ENCODE measurements at places on chromosomes 4 and X.

GRCh38 chr4:52510939-52511565 is 148.0 kb downstream of the USP46 start:
- DNase-seq: no peak

GRCh38 chrX:126165721-126166461 is at the start of gene DCAF12L2:
Gene DCAF12L2, minus strand, starts transcription at chrX:126166289. Its CDS starts 365 bp downstream, at chrX:126165924.
- DNase-seq: peak; percentile 24

GRCh38 chrX:98405376-98405775 is 1521.7 kb downstream of the RPA4 start:
- no peak for DNase-seq

DNA sequence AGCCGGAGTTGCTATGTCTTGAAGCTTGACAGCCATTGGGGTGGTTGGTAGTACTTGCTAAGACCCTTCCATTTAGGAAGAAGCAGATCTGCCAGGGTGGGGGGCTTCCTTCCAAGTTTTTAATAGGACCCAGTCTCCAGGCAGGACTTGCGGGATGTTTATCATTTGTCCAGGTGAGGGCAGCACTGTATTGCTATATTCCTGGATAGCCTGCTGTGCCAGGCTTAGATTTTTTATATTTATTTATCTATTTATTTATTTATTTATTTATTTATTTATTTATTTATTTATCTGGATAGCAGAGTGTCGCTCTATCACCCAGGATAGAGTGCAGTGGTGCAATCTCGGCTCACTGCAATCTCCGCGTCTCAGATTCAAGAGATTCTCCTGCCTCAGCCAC is 87.4 kb upstream of the CT45A1 start:
- DNase-seq: no peak

GRCh38 chr4:2360396-2360730 is 58.1 kb downstream of the ZFYVE28 start:
- no peak for DNase-seq

DNA sequence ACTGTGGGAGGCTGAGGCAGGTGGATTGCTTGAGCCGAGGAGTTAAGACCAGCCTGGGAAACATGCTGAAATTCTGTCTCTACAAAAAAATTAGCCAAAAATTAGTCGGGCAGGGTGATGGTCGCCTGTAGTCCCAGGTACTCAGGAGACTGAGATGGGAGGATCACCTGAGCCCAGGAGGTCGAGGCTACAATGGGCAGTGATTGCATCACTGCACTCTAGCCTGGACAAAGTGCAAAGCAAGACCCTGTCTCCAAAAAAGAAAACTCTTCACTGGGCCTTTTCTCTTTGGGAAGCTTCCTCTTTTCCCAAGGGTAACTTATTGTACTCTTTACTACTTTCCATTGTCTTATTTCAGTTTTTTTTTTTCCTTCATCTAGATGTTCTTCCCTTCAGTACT is 88.9 kb downstream of the UBE2K start:
- DNase-seq: no peak

DNA sequence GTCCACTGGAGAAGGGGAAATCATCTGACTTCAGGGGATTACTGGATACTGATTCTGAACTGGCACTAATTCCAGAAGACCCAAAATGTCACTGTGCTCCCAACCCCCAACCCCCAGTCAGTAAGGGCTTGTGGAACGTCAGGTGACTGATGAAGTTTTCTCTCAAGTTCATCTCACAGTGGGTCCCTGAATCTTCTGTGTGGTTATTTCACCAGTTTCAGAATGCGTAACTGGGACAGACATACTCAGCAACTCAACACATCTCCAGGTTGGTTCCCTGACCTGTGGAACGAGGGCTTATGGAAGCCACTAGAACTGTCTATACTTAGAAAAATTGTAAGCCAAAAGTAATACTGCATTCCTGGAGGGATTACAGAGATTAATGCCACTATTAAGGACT is 45.3 kb downstream of the DDX60L start:
- DNase-seq: no peak

- DNase-seq: peak; percentile 24
Observed at GRCh38 chr4:101730291-101731117, 60.0 kb upstream of the BANK1 start.

DNA sequence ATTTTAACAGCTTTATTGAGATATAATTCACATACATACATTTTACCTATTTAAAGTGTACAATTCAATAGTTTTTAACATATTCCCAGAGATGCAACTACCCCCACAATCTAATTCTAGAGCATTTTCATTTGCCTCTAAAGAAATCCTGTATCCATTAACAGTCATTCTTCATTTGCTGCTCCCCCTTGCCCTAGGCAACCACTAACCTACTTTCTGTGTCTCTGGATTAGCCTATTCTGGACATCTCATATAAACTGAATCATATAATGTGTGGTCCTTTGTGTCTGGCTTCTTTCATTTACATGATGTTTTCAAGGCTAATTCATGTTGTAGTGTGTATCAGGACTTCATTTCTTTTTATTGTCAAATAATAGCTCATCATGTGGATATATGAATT is 105.1 kb upstream of the GRPR start:
- no peak for DNase-seq

DNA sequence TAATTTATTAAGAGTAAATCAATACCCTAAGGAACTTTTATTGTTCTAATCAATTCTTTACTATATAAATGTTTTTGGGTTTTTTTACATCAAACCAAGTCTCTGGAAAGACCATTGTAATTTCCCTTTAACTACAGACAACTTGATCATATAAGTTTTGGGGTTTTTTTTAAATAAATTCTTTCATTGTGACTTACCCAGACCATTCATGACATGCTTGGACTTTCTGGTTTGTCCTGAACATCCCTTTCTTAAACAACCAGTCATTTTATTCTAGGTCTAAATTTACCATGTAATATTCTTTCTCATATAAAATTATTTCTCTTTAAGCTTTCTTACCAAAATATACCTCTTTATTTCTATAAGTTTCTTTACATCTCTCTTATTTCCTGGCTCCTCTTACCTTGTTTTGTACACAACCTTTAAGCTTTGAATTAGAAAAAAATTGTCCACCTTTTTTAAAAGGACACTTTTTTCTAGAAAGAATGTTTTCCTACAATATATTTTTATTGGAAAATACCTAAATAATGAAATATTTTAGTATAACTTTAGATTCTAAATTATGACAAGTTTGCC is 8.4 kb downstream of the CNGA1 start:
- peak; percentile 32 for DNase-seq

GRCh38 chrX:18415386-18415785 is 10.0 kb upstream of the CDKL5 start:
- no peak for DNase-seq

- DNase-seq: no peak
Observed at GRCh38 chr4:88623097-88623496, 30.8 kb downstream of the HERC3 start.

DNA sequence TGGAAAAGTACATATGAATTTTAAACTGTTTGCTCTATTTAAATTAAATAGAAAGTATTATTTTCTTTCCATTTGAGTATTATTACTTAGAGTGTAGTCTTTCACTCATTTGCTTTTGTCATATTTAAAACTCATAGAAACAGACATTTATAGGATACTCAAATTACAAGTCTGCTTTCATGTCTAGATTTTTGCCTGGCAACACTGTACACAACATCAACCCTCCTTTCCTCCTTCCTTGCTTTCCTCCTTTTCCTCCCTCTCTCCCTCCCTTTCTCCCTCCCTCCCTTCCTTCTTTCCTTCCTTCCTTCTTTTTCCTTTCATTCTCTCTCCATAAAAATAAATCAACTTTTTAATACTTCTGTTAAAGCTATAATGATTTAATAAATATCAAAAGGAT is 2361.2 kb downstream of the ARAP2 start:
- no peak for DNase-seq

GRCh38 chr4:121213940-121214339 is 49.8 kb upstream of the TNIP3 start:
- DNase-seq: no peak

GRCh38 chrX:110401135-110401534 is 42.5 kb downstream of the RTL9 start:
- DNase-seq: no peak

DNA sequence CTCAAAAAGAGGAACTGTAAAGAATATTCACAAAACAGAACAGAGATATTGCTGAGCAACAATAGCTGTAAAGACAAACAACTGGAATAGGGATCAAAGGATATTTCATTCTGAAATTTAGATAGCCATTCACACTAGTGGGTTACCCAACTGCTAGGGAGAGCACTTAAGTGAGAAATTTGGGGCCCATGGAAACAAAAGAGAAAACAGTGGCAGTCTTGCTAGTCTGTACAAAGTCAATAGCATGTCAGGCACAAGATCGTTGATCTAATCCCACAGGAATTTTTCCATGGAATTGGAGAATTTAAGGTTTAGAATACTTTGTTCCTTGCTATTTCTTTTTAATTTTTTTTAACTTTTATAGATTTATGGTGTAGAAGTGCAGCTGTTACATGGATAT is 467.0 kb downstream of the PCDH18 start:
- DNase-seq: no peak

DNA sequence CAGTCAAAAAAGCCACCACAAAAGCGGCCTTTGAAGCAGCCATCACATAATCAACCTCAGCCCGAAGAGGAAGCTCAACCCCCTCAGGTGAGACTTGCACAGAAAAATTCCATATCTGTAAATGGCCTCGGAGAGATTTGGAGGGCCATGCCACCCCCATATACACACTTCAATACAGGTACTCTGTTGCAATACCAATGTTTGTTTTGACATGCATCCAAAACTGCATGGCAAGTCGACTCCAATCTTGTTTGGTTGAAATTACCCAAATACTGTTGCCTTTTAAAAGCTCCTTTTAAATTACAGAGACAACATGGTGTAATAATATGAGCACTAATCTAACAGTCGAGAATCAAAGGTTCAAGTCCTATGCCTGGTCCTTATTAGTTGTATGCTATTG is 5.9 kb downstream of the ENAM start:
- DNase-seq: no peak

DNA sequence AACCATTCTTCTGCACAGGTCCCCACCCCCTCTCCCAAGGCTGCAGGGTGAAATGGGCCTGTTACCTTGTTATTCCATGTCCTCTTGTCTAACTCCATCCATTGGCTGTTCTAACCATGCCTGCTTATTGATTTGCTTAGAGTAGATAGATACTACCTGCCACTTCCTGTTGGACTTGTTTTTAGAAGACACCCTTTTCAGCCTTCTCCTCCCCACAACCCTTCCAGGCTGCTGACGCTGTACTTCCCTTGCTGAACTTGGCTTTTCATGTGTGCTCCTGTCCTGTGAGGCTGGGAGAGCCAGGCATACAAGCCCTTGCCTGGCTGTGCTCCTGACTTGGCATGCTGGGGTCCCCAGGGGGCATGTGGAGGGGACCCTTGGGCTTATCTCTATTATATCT is 81.9 kb downstream of the AASDH start:
- no peak for DNase-seq

GRCh38 chr4:108838451-108838850 is 75.6 kb upstream of the ETNPPL start:
- DNase-seq: no peak

DNA sequence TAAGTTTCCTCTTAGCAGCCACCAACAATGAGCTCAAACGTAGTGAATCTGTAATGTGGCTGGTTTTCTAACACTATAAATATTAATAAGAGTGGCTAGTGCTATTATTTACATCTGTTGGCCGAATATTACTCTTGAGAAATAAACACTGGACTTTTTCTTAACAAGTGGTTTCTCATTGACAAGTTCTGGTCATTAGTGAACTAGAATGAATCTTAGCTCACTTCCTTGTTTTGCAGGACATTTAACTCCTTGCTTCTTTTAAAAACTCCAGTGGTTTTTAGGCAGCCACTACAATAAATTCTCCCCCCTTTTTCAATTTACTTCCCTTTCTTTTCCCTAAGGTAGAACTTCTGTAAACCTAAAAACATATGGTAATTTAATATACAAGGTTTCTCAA is 177.2 kb downstream of the ARAP2 start:
- DNase-seq: no peak

- DNase-seq: peak; percentile 32
Observed at GRCh38 chr4:114180481-114180880, 201.0 kb upstream of the ARSJ start.

DNA sequence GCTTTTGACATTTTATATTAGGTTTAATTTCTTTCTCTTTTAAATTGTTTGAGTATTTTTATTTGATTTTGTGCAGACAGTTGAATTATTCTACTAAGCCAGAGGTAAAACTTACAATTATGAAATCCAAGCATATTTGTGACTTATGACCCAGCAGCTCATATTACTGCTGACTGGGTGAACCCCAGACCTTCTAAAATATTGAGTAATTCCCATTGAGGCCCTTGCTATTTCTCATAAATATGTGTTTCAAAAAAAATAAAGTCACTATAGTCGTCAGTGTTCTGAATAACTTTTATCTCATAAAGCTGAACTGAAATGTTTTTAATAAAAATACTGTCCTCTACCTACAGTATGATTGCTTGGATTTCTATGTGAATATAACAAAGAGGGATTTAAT is 303.1 kb downstream of the IQCM start:
- DNase-seq: no peak

DNA sequence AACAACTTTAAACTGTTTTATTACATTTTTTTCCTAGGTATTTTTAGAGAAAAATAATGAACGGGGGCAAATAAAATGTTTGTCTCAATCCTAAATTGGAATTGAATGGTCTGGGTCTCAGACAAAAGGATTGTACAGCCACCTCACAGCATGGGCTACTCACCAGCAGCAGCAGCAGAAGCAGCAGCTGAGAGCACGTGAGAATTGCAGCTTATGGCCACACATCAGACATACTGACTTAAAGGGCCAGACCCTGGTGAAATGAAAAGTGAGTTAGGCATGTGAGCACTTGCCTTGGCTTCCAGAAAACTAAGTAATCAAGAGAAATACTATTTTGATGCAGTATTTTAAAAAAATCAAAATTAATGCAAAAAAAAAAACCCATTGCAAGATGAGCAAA is 56.6 kb downstream of the AASDH start:
- DNase-seq: peak; percentile 5

- DNase-seq: no peak
Observed at GRCh38 chr4:52014903-52015302, 5.3 kb downstream of the LRRC66 start.

DNA sequence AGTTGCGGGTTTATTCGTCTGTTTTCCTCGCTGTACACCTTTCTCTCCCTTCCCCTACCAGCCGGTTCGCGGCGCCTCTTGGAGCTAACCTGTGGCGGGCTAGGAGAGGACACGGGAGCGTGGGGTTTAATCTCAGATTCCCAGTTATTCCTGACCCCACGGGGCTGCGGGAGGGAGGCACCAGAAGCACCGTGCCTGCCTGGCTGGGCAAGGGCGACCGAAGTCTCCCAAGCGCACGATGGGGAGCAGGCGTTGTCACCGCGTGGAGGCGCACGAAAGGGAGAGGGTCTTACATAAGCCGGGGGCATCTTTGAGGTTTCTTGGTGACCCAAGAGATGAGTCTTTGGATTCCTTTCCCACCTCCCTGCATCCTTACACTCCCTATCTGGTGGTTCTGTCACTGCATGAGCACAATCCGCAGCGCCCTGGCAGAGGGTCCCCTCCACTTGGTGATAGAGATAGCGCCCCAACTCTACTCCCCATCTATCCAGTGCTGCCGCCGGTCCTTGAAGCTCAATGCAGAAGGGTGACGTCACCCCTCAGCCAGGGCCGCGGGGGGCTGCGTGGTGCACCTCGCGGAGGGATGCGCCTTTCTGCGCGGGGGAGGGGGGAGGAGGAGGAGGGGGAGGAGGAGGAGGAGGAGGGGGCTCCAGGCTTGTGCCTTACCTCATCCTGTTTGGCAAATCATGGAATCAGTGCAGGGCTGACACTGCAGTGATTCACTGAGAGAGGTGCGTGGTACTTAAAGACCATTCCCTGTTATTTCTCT is 793 bp downstream of the TSPAN7 start:
- DNase-seq: peak; percentile 14

- no peak for DNase-seq
Observed at GRCh38 chr4:40915318-40916217, 165.8 kb downstream of the NSUN7 start.

Data from neuronal stem cell (in vitro differentiated cells).